ENCODE measurements at places on chromosomes 1 and 21. TPM values are rescaled to one million over a fixed set of nuclear protein-coding genes. Genes with fewer than 3 reads are reported as not detected.
A peak's percentile ranks its signal among the peaks of the same experiment; 100 is the strongest.

DNA sequence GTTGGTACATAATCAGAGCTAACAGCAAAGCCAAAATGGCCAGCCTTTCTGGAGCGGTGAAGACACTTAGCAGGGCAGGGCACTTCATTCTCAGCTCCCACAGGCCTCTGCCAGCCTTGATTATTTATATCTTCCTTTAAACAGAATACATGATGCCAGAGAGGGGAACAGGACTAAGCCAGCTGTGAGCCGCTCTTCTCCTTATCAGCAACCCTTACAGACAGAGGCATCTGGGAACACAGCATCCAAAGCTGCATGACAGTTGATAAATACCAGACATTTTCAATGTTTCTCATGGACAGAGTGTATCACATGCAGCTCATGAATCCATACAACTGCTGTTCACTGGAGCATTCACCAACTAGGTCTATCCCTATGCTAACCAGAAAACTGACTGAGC lies 29.1 kb downstream of the DNAJC11 start:
- peaks cover 35% of the 10 kb centered on the region for H3K36me3 ChIP-seq
- no peak overlapping the region for H3K27ac ChIP-seq
- no peaks in the 10 kb centered on the region for H3K4me1 ChIP-seq
- H3K27me3 ChIP-seq = no peaks in the 10 kb centered on the region

GRCh38 chr1:147850737-147851136 lies 51.9 kb upstream of the GJA8 start:
- no peak overlapping the region for H3K4me3 ChIP-seq
- H3K36me3 ChIP-seq = no peaks in the 10 kb centered on the region
- H3K4me1 ChIP-seq = peaks cover 43% of the 10 kb centered on the region
- H3K27ac ChIP-seq = peak overlapping the region; percentile 36
- H3K27me3 ChIP-seq = no peaks in the 10 kb centered on the region

DNA sequence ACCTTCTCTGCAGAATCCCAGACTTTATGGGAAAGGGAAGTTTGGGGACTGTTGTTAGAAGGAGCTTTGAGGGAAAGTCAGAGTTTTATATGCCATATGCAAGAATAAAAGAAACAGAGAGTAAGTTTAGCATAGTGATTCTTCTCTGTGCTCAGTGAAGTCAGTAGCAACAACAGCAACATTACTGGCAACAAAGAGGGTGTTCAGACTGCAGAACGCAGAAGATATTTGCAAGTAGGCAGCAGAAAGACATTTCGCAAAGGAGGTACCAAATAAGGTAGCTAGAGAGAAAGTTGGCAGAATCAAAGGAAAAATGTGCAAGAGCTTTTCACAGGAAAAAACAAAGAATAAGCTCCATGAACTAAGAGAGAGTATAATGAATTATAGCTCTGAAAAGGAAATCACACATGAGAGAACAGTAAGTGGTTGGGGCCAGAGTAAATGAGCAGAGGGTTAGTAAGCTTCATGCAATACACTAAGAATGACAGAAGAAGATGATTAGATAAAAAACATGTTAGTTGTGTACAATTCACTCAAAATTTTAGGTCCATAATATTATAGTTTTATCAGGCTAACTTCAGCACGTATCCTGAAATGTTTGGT lies 98.1 kb downstream of the NEGR1 start:
- no peaks in the 10 kb centered on the region for H3K4me1 ChIP-seq
- no peak for DNase-seq
- no peak overlapping the region for H3K27ac ChIP-seq
- no peak overlapping the region for H3K4me3 ChIP-seq
- H3K36me3 ChIP-seq = no peaks in the 10 kb centered on the region

GRCh38 chr1:220828950-220829586 lies 42.4 kb downstream of the MTARC1 start:
- no peak overlapping the region for H3K27ac ChIP-seq
- no peaks in the 10 kb centered on the region for H3K4me1 ChIP-seq
- no peak for DNase-seq
- no peaks in the 10 kb centered on the region for H3K36me3 ChIP-seq

DNA sequence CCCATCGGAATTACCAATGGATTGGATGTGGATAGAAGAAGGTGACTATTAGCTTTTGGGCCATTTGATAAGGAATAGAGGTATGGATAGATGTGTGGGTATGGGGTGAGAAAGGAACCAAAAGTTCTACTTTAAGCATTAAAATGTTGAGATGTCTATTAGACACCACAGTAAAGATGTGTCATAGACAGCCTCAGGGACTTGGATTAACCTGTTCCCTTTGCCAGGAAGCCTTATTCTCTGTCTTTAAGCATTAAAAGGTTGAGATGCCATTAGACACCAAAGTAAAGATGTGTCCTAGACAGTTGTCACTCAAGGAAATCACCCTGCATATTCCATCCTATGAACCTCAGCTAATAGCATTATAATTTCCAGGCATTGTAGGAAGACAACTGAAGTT lies 11.0 kb upstream of the DENND1B start:
- no peak overlapping the region for H3K27ac ChIP-seq
- no peaks in the 10 kb centered on the region for H3K36me3 ChIP-seq
- DNase-seq = peak; percentile 48
- no peaks in the 10 kb centered on the region for H3K27me3 ChIP-seq
- H3K4me3 ChIP-seq = no peak overlapping the region
- peaks cover 53% of the 10 kb centered on the region for H3K4me1 ChIP-seq

The TMPRSS15 gene
- total RNA-seq = 0.12 TPM

The TXLNA gene
- 79.0 TPM for total RNA-seq

Measured in PC-3 (cell line).